Caki2 (cell line): ENCODE measurements at places on chromosomes 11 and 22. TPM values are rescaled to one million over a fixed set of nuclear protein-coding genes. Genes with fewer than 3 reads are reported as not detected.

DDIAS gene
- total RNA-seq = 7.2 and 10.1 TPM in 2 replicates

MMP11 gene
- total RNA-seq = 16.2 and 36.3 TPM in 2 replicates

OR5D13 gene
- not detected in 2 replicates for total RNA-seq

DNAJB7 gene
- total RNA-seq = not detected in 2 replicates

CCDC82 gene
- 2.5 and 6.4 TPM in 2 replicates for total RNA-seq

DNA sequence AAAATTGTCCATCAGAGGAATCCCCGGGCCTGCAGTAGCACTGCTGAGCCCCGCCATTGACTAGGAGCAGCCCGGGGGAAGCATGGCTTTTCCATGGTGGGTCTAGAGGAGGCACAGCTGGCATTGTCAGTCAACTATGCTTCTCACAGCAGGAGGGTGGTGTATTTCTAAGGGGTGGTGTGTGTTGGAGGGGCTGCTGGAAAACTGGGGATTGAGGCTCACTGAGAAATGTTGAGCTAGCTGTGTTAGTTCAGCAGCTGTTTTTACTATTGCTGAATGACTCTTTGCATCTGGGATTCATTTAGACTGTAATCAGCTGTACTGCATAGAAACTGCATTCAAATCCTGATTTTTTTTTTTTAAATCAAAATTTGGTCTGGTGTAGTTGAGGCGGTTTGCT is 5.6 kb downstream of the DDX10 start:
- no peak for DNase-seq

- DNase-seq = no peak
Observed at GRCh38 chr22:41621911-41622179, 750 bp downstream of the XRCC6 start.

DNA sequence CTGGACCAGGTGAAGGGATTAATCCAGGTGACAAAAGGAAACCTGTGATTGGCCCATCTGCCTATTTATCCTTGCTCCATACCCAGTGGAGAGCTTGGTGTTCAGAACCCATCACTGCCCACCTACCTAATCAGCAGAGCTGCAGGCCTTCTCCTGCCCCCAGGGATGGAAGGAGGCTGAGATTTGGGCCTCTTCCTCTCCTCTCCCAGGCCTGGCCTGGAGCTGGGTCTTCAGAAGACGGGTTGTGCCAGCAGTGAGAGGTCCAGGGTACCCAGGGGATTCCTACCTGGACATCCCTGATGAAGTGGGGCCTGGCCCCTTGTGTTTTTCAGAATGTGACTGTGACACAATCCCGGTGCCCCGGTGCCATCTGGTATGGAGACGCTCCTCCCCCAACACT is 80.3 kb upstream of the MYOD1 start:
- DNase-seq = no peak
